ENCODE measurements at places on chromosomes 5 and 9.

GRCh38 chr5:2670940-2671339 lies 80.5 kb downstream of the IRX2 start:
- no peak for DNase-seq

DNA sequence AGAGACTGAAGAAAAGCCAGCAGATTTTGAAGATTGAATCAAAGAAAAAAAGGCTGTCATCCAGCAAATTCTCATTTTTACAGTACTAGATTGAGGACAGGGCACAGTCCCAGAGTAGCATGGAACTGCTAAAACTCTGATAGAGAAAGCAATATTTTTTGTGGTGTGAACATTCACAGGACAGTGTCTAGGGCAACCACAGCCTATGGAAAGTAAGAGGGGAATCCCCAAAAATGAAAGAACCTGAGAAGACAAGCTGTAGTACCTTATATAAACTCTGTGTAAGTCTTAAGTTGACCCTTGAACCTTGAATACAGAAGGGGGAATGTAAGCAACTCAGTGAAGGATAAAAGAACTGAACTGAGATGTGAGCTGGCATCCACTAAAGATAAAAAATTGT lies 540.3 kb downstream of the HINT1 start:
- DNase-seq = no peak

GRCh38 chr9:431701-432100 lies 217.0 kb downstream of the DOCK8 start:
- no peak for DNase-seq

DNA sequence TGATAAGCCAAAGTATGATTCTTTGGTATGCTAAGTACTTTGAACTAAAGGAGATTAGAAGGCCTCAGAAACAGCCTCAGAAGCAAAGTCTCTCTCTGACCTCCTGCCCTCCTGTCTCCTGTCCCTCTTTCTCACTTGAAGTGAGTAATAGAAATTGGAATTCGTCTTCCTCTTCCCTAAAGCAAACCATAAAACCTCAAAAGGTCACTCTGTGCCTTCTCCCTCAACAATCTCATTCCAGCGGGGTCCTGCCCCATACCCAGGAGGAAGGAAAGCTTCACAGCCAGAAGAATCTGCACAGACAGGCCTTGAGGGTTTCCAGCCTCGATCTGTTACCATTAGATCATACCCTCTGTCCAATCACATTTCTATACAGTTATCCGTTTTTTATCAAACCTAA lies 87.8 kb downstream of the HAPLN1 start:
- DNase-seq = no peak

DNA sequence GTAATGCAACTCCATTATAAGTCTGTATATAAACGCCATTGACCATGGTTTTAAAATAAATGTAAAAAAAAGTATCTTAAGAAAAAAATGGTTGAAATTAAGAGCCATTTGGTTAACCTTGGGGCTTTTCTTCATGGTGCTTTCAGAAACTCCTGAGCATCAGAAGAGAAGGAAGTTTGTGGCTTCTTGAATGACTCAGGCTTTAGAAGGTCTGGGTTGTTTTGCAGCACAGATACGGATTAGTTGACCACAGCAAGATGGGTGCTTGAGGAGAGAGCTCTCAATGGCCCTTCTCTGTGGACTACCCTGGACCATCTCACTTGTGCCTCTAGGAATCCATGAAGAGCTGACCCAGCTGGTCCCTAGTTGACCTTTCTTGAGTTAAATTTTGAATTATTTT lies 189.5 kb downstream of the TMEM38B start:
- no peak for DNase-seq

GRCh38 chr5:181203777-181204112 lies 1.3 kb downstream of the TRIM7 start:
- DNase-seq = no peak

DNA sequence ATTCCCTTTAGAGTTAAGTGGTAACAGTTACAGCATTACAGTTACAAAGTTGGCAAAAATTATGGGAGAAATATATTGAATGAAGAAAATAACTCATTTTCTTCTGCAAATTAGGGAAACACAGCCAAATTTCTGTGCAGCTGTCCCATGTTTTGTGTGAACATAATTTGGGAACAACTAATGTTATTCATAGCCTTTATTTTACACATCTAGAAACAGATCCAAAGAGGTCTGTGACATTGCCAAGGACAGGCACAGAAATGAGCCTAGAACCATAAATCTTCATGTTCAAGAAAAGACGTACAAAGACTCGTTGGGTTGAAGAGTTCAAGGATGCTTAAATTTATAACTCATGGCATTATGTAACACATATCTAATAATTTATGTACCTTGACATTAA lies 114.1 kb upstream of the TXNDC8 start:
- no peak for DNase-seq

DNA sequence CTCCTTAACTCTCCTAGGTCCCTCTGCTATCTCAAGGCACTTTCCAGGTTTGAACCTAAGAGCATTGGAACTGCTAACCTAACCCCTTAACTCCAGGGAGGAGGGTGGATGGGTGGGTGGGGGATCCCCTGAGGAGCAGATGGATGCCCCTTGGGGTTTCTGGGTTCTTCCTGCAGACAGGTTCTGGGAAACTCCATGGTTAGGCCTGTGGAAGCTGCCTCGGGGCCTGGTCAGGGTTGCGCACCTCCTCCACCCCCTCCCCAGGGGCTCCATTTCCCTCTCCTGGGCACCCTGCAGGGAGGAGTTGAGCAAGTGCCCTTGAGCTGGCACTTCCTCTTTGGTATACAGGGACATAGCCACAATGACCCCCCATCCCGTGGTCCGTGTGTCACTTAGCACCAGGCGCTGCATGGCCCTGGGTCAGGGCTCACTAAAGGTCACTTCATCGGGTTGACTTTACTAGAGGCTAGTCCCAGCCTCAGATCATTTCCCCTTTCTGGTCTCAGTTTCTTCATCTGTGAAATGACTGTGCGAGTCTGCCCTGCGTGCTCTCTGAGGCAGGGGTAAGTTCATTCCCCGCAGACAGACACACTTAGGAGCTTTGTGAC lies 16.0 kb downstream of the CXXC5 start:
- DNase-seq = no peak

DNA sequence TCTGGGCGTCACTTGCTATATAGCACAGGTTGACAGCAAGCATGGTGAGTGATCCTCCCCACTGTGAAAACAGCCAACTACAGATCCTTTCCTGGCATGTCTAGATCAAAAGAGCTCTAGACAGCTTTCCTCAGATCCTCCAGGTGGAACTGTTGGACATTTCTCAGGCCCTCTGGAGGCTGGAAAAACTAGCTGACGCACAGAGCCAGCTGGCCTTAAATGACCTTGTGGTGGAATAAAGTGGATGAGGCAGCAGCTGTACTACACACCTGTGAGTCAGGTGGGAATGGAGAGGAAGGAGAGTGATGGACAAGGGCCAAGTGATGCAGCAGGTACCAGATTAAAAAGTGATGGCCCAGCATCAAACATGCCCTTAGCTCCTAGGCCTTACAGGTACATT lies 172.7 kb downstream of the TRIM32 start:
- DNase-seq = no peak

- no peak for DNase-seq
Observed at GRCh38 chr5:176589039-176589769, 20.8 kb downstream of the GPRIN1 start.

DNA sequence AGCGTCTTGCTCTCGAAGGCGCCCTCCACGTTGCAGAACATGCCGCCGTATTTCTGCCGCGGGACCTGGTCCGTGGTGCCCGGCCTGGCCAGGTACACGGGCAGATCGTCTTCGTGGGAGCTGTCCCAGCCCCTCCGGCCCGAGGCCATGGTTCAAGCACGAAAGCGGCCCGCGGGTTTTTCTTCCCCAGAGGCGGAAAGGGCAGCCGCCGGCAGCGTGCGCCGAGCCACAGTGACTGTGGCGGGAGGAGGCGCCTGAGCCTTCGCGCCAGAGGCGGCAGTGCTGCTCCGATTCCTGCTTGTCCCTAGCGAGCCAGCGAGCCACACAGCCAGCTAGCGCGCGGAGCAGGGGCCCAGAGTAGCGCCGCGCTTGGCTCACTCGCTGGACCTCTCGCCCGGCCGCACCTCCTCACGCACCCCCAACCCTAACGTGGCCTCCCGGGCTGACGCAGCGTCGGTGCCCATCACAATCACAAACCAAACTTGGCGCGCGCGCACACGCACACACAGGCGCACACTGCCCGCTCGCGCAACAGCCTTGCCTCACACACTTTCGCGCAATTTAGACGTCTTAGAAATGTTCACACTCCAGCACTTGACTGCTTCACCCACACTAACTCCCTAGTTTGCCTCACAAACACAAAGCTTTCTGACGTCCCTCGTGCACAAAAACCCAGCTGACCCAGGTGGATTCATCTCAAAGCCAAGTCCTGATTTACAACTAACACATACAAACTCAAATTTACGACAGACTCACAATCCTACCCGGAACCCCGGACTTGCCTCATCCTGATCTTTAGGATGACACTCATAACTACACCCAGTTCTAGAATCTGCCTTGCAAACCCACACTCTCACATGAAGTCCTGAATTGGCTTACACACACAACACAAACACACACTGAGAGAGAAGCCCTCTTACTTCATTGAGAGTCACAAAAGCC lies at the start of gene DPYSL3:
TSS of gene DPYSL3 (minus strand) at position 359 of the 942 bp plus-strand sequence. CDS start at position 149, 210 bp downstream.
- peak; percentile 92 for DNase-seq

GRCh38 chr5:152622628-152623027 lies 217.5 kb upstream of the NMUR2 start:
- DNase-seq = no peak

- no peak for DNase-seq
Observed at GRCh38 chr9:33436445-33436844, 10.9 kb downstream of the AQP3 start.

- DNase-seq = no peak
Observed at GRCh38 chr9:130192382-130192999, 20.3 kb downstream of the NCS1 start.

GRCh38 chr5:53126521-53126920 lies 17.0 kb upstream of the MOCS2 start:
- no peak for DNase-seq

GRCh38 chr9:129291041-129291501 lies 113.0 kb upstream of the IER5L start:
- peak; percentile 69 for DNase-seq

DNA sequence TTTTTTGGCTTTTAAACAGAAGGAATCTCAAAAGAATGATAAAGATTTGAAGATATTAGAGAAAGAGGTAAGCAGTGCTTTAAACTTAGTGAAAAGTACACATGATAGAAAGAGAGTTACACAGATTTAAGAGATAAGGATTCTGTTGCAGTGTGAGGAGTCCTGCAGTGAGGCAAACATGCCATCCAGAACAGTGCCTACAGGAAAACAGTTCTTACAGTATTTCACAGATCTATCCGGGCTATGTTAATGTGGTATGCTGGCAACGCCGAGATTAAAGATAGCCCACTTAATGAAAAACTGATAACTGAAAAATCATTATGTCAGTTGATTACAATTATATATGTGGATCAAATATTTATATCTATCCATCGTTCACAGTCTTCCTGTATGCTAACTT lies 7.2 kb downstream of the HMMR start:
- DNase-seq = no peak

DNA sequence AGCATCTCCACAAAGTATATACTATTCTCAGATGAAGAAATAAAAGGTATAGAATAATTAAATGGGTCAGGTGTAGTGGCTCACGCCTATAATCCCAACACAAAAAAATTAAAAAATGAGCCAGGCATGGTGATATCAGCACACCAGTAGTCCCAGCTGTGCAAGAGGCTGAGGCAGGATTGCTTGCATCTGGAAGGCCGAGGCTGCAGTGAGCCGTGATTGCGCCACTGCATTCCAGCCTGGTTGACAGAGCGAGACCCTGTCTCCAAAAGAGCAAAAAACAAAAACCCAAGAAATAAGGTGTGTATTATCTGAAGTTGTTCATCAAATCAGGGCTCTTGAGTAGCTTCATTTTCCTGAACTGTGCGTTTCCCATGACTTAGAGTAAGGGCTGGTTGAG lies 83.2 kb upstream of the MYO10 start:
- no peak for DNase-seq

DNA sequence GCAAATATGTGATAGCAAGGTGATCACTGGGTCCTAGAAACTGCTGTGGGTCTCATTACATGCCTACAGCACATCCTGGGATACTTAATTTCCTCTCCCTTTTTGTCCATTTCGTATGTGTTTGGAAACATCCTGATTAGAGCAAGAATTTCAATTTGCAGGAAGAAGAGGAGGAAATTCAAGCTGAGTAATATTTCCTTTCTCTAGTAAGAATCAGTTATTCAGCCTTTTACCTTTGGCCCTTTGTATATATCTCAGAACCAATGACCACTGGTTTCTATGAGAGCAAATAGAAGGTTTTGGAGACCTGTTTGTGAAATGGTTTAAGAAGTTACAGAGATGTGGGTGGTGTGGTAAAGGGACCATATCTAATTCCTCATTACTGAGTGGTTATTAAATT lies 171.6 kb downstream of the RMI1 start:
- DNase-seq = no peak

DNA sequence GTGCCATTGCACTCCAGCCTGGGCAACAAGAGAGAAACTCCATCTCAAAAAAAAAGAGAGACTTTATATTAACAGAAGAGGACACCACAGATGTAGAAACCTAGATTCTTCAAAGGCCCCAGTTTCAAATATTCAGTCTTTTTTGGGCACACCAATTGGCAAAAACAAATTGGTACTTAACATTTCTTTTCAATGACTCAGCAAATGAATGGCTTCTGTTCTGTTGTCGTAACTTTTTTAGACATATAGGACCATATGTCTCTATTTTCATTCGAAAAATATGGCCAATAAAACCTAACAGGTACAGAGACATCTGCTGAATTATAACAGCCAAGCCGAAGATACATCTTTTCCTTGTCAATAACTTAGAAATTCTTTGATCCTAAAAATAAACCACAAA lies 212.8 kb downstream of the EBF1 start:
- DNase-seq = no peak

- no peak for DNase-seq
Observed at GRCh38 chr5:4065472-4066320, 470.1 kb downstream of the IRX1 start.

GRCh38 chr5:37979559-37979958 lies 139.7 kb upstream of the GDNF start:
- no peak for DNase-seq

- no peak for DNase-seq
Observed at GRCh38 chr9:27665136-27665535, 91.9 kb upstream of the C9orf72 start.

GRCh38 chr5:56402266-56403220 lies 169.4 kb upstream of the ANKRD55 start:
- no peak for DNase-seq

- DNase-seq = no peak
Observed at GRCh38 chr9:33840381-33840780, 23.4 kb downstream of the UBE2R2 start.

- DNase-seq = no peak
Observed at GRCh38 chr5:175872287-175873087, 1.1 kb downstream of the CPLX2 start.

DNA sequence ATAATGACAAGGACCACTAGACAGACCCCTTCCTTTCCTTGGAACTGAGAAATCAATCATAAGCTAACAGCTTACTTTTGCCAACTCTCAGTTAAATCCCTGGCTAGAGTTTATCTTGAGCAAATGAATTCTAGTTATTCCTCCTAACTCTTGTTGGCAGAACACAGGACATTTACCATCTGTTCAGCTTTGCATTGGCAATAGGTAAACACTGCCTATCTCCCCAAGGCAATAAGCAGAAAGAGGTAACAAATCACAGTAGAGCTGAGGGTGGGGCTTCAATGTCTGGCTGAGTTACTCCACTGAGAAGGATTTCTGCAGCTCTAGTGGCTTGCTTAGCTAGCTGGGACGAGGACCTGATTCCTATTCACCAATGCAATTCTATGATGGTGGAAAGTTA lies 503.3 kb upstream of the GRIA1 start:
- DNase-seq = no peak

GRCh38 chr5:36373527-36374086 lies 71.9 kb upstream of the RANBP3L start:
- DNase-seq = no peak
